NCI-H2171 (cell line): ENCODE measurements at places on chromosomes 16 and 17.

- DNase-seq, result no peak
Observed at GRCh38 chr16:47617732-47618131, 156.6 kb downstream of the PHKB start.

DNA sequence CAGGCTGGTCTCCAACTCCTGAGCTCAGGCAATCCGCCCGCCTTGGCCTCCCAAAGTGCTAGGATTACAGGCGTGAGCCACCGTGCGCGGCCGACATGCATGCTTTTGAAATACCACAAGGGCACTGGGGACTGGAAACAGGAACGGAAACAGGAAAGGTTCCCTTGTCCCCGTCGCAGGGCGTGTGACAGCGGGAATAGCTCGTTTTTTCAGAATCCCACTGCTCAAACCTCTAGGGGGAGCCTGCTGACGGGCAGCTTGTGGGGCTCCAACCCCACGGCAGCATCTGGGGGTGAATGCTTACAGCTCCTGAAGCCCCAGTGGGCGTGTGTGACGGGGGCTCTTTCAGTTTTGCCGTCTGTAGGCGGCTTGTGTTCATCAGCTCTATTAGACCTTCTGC lies 18.8 kb upstream of the ASGR2 start:
- DNase-seq, result no peak

GRCh38 chr16:30904114-30904780 lies 7.8 kb downstream of the CTF1 start:
- no peak for DNase-seq

DNA sequence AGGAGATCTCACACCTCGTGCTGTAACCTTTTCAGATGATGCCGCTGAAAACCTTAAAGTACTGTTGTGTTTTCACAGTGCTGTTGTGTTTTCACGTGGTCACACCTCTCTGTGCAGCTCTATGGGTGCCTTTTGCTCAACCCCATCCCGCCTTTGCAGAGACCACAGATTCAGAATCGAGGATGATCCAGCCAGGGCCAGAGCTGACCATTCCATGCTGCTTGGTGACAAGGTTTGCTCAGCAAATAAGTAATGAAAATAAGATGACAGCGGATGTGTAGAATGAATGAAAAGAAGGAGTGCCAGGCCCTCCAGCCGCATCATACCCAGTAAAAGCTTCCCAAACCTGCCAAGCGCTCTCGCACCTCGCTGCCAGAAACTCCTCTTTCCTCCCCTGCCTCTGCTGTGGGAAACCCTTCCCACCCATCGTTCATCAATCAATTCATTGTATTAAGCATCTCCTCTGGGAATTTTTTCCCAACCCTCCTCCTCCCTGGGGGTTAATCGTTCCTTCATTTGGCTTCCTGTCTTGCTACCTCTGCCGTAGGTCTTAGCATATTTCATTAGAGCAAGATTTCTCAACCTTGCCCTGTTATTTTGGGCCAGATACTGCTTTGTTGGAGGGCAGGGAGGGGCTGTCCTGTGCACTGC lies 93.4 kb upstream of the CRHR1 start:
- no peak for DNase-seq

DNA sequence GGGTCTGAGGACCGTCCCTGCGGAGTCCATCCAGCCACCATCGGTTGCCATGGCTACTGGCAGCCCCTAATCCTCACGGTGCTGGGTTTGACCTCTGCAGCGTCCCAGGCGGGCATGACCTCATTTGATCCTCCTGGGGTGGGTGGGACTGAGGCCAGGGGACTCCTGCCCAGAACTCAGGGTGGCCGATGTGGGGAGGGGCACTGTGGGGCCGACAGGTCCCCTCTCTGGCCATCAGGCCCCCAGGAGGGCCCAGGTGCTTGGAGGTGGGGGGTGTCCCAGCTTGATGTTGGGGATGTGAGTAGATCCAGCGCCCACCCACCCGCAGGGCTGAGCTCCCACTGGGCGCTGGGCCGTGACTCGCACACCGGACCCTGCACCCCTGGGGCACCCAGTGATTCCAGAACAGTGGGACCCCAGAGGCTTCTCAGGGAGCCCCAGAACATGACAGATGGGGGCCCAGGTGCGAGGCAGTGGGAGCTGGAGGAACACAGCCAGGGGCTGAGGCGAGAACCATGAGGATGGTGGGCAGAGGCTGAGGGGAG lies 1.6 kb upstream of the SSTR5 start:
- no peak for DNase-seq
